ENCODE measurements at places on chromosomes 12 and 14.

DNA sequence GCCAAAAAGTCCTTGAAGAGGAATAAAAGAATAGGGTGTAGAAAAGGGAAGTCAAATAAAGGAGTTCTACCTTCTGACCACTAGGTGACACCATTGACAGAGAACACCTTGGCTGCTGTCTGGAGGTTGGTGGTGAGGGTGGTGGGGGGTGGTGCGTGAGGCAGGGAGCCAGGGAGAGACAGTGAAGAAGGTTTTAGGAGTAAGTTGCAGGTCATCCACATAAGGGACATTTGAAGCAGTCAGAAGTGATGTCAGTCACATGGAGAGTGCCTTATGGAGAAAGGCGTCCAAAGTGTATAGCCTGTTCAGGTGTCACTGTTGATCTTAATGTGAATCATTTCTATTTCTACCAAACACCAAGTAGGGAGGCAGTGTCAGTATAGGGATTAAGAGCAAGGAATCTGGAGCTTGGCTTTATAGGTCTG, 279.3 kb upstream of the DDHD1 start:
- DNase-seq = peak; percentile 60

DNA sequence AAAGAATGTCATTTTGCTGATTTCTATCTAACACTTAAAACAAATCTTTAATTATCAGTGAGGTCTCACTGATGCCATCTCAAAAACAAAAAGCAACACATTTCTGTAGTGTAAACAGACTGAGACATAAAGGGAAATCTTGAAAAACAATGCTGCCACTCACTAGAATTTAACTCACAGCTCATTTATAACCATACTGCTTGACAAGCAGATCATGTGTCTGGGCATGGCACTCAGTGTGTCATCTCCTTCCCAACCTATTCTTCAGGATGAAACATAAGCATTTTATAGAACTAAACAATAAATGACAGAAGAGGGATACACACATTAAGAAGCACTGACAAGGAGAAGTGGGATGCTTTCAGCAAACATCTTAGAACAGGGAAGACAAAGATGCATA, 22.4 kb downstream of the ATF7 start:
- DNase-seq = no peak

DNA sequence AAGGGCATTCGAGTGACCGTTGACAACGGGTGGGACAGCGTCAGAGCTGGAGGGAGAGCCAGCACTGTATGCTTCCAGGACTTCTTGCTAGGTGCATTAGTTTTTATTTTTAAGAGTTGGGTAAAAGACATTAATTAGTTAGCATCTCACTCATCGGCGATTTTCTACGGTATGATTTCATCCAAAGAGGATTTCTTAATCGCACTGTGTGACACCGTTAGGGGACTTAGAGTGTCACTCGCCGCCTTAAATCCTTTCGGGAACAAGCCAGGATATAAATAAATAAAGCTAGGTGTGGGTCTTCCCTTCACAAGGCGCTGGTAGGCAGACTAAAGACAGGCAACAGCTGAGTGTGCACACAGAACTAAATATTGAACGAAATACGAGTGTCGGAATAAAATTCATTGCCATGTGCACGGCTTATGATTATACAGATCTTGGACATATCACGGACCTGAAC, 869 bp upstream of the NOVA1 start:
- DNase-seq = no peak

DNA sequence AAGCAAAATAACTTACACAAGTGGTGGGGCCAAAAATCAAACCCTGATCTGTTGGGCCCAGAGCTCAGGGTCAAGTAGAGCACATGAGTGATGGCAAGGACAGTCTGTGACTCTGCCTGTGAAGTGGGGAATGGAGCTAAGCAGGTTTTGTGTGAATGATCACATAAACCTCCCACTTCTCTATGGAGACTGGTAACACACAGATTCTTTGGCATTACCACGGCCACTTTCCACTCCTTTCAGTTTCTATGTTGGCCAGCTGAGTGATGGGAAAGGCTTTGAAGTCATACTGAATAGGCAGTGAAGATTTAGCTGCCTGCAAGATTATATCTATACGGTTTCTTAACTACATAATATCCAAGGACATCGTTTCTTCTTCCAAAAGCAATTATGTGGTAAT, 97.9 kb downstream of the ARMH4 start:
- DNase-seq = no peak

DNA sequence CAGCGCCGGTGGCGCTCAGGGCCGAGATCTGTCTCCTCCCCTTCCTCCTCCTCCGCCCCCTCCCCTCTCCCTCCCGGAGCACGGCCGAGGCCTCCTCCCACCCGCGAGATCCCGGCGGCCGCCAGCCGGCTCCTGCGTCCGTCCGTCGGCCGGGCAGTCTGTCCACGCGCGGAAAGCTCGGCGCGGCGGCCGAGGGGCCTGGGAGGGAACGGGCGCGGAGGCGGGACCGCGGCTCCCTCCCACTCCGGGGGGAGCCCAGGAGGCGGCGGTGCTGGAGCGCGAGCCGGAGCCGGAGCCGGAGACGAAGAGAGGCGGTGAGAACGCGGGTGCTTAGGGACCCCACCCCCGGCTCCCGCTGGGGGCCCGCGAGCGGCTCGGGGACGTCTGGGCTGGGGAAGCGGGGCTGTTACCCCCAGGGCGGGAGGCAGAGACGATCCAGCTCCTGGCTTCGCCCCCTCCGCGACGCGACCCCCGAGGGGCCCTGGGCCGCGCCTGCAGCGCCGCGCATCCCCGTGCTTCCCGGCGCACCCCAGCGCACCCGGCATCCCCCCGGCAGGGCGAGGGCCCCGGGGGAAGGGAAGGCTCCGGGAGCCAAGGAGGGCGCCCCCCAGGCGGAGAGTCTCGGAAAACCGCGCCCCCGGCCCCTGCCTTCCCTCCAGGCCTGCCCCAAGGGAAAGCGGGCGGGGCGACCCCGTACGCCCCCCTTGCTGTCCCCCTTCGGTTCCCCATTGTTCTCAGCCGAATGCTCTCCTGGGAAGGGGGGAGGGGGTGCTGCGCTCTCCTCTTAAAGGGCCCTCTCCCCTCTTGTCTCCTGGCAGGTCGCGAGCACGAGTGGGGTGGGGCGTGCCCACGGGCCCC, at the start of gene DTX1:
TSS of gene DTX1 (plus strand) at position 100 of the 858 bp plus-strand sequence. CDS start 1,463 bp downstream, outside the sequence.
- peak; percentile 31 for DNase-seq

GRCh38 chr12:97118796-97119375, 211.8 kb downstream of the NEDD1 start:
- no peak for DNase-seq

GRCh38 chr12:42617622-42618021, 28.1 kb upstream of the PRICKLE1 start:
- DNase-seq = no peak

DNA sequence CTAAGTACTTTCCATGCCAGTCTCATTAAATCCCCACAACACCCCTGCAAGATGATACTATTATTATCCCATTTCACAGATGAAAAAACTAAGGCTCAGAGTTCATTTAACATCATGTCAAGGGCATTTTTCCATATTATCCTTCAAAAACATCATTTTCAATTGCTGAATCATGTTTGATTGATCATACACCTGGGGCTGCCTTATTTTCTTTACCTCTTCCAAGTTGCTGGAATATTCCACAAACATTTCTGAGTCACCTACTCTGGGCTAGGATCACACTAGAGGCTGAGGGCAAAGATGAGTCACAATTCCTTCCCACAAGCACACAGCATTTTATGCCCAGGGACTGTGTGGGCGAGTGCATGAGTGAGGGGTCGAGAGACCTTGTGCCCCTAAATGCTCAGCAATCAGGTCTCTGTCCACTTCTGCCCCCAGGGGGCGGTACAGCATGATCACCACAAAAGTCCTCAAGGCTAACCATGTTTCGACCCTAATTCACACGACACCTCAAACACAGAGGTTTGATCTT, 14.1 kb upstream of the TMEM119 start:
- DNase-seq = no peak

DNA sequence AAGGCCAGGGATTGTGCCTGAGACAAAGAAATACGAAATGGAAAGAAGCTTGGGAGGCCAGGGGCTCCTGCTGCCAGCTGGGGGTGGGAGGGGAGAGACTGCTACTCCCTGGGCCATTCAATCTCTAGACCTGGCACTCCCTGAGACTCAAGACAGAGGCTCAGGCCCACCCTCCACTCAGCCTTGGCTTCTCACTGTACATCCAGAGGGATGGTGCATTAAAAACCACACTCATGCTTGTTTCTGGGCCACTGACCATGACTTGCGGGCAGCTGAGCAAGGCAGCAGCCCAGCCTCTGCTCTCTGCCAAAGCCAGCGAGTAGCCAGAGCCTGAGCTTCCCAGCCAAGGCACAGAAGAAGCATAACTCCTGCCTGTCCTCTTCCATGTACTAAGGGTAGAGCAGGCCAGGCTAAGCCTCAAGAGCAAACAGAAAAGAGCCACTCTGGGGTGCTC, 41.5 kb downstream of the PITPNM2 start:
- no peak for DNase-seq

DNA sequence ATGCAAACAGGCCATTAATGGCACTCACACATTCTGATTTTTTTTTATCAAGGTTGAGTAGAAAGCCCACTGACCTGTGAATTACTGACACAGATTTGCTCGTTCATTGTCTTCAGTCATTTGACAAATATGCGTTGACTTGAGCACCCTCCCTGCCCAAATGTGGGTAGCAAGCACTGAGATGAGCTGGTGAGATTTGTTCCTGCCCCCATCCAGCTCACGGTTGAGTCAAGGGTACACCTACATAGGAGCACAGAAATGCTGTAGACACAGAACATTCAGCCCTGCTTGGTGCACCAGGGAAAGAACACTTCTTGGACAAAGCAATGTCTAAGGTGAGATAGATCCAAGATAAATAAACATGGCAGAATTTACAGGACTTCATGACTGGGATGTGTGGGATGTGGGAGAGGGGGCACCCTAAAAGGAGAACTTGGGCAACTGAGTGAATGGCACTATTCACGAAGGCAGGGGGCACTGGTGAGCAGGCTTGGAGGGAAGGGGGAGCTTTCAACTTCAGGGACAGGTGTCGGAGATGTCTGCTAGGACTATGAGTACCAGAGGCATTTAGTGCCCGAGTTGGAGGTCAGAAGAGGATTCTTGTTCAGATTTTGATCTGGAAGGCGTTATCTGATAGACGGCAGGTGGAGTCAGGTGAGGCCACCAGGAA, 213.4 kb downstream of the VRK1 start:
- DNase-seq = no peak

GRCh38 chr12:24109381-24110039, 160.0 kb upstream of the SOX5 start:
- peak; percentile 46 for DNase-seq

GRCh38 chr12:700016-700415, 36.8 kb upstream of the NINJ2 start:
- no peak for DNase-seq

- no peak for DNase-seq
Measured at GRCh38 chr14:68873376-68873775, 80.5 kb upstream of the ZFP36L1 start.

DNA sequence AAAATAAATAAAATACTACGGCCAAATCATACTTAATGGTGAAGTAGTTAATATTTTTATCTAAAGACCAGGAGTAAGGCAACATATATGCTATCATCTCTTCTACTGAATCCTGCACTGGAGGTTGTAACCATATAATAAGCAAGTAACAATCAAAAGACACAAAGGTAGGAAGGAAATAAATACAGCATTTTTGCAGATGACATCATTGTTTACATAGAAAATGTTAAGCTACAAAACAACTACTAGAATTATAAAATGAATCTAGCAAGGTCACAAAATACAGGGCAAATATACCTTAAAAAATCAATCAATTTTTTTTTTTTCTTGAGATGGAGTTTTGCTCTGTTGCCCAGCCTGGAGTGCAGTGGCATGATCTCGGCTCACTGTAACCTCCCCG, 51.6 kb upstream of the BDKRB2 start:
- no peak for DNase-seq

GRCh38 chr12:101858361-101858760, 19.0 kb upstream of the DRAM1 start:
- no peak for DNase-seq

GRCh38 chr12:5599378-5599777, 167.5 kb downstream of the NTF3 start:
- DNase-seq = no peak

GRCh38 chr12:125169870-125170269, 104.6 kb downstream of the AACS start:
- DNase-seq = no peak

DNA sequence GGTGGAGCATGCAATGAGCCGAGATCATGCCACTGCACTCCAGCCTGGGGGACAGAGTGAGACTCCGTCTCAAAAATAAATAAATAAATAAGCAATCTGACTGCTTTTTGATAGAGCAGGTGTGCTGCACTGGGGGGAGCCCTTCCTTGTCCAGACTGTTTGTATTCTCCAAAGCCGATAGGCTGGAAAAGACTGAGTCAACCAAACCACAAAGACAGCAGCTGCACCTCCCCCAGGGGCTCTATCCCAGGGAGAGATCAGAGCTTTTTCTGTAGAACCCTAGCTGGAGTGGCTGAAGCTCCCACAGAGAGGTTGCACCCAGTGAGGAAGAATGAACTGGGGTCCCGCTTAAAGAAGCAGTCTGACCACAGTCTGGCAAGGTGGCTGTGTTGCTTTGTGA, 45.8 kb upstream of the LALBA start:
- DNase-seq = no peak

DNA sequence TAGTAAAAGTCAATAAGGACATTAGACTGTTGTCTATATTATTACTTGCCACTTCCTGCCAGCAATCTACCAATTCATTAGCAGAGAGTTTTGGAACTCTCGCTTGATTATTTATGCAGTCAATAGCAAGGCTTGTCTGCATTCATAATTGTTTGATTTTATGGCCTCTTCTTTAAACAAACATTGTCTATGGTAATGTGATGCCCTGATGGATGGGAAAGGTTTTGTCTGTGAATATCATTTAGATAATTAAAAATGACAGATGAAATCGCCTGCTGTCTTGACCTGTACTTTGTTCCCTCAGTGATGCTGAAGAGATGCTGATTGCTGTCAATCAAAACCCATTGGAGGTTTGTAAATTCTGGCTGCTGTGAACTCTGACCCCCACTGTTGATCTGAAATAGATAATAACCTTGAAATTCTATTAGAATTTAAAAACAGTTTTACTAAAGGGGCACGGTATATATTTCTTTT, 455.3 kb downstream of the NPAS3 start:
- no peak for DNase-seq

DNA sequence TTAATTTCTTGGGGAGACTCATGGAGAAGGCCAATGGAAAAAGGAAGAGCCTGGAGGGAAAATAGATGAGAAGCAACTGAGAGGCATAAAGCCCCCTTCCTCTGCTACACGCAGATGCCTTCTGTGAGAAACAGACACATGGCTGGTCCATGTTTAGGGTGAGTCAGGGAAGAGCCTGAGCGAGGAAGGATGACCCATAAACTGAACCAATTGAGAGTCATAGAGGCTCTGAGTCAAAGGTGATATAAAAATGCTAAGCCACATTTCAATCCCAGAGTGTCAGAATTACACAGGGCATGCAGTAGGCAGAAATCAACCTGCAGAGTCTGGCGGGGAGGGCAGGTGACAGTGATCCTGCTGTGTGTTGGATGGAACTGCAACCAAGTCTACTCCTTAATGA, 30.1 kb upstream of the NEDD1 start:
- DNase-seq = no peak

DNA sequence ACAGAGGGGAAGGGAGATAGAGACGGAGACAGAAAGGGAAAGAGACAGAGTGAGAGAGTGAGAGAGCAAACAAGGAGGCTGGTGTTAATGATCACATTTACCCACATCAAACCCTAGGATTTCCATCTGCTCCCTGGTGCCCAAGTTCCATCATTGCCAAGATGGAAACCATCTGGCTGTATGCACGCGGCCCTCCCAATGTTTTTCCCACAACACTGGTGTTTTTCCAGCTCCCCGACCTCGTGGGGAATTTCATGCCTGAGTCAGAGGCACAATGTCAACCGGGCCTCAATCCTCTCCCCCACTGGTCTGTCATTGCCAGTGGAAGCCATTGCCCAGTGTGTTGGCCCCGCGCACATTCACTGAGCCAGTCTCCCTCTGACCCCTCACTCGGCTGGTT, 19.9 kb upstream of the BDKRB2 start:
- no peak for DNase-seq
